ENCODE measurements at places on chromosomes 1 and 21.

DNA sequence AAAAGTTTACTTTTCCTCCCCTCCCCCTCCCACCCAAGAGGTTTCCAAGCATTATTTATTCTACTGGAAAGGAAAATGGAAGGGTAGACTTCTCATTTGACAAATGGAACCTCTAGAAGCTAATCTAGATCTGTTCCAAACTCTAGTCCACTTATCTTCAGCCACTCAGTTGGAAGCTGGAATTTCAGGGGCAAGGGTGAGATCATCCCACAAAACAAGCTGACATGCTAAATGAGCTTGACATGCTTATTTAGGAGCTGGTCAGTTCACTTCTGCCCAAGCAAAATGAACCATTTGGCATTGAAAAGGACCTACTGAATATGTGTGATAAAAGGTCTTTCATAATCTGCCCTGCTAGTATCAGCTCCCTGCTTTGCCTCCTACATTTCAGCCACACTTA, 5.0 kb downstream of the LRRC41 start:
- no peak for DNase-seq

GRCh38 chr21:26844258-26845065, 747 bp downstream of the ADAMTS1 start:
- DNase-seq: peak; percentile 61

GRCh38 chr1:226787638-226788037, 48.6 kb upstream of the ITPKB start:
- no peak for DNase-seq

GRCh38 chr1:172970186-172970585, 80.6 kb downstream of the TNFSF18 start:
- no peak for DNase-seq

DNA sequence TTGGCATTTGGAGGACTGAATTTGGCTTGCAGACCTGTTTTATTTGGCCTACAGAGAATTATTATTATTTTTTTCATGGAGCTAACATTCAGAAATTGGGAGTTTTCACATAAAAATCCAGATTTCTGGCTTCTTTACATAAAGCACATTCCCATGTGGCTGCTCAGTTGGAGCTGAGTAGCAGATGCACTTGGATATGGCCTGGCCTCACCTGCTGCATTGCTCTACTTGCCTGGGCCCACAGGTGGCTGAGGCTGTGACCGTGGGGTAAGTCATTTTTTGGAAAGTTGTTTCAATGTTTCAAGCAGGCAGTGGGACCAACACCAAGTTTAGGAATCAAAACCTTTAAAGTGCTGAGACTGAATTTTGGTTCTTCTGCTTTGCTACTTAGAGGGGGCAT, 56.7 kb downstream of the GADD45A start:
- no peak for DNase-seq

All from putamen (tissue), 1 donor.